T-helper 2 cell (primary cell): ENCODE measurements at places on chromosomes 16 and 17.

GRCh38 chr16:22293137-22294106 lies 3.8 kb upstream of the POLR3E start:
- DNase-seq: no peak

- no peak for DNase-seq
Measured at GRCh38 chr17:78571329-78571728, 5.9 kb downstream of the DNAH17 start.

- no peak for DNase-seq
Measured at GRCh38 chr17:17527534-17527933, 31.3 kb upstream of the RASD1 start.

DNA sequence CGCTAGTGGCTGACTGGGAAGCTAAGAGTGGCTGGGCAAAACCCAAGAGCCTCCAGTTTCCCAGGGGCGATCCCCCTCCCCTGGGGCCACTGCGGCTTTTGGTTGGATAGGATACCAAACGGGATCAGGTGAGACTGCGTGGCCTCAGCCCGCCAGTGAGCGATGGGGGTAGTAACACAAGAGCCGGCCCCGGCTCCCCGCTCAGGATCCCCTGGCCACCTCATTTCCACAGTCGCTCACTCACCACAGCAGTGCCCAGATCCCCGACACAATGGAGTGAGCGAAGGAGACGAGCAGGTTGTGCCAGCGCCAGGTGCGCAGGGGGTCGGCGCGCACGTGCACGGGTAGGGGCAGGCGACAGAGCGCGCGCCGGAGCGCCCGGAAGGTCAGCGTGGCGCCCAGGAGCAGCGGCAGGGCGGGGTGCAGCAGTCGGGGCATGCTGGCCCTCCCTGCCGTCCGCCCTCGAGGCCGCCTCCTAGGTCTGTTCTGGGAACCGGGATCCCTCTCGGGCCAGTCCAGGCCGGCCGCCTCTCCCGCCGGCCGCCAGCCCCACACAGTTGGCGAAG lies 290 bp downstream of the TLCD1 start:
- DNase-seq: peak; percentile 62

- no peak for DNase-seq
Measured at GRCh38 chr17:5047446-5047845, 12.2 kb upstream of the SLC52A1 start.

- DNase-seq: no peak
Measured at GRCh38 chr17:51891936-51892335, 266.6 kb downstream of the CA10 start.

GRCh38 chr16:4240624-4241023 lies 1.3 kb downstream of the SRL start:
- DNase-seq: no peak

DNA sequence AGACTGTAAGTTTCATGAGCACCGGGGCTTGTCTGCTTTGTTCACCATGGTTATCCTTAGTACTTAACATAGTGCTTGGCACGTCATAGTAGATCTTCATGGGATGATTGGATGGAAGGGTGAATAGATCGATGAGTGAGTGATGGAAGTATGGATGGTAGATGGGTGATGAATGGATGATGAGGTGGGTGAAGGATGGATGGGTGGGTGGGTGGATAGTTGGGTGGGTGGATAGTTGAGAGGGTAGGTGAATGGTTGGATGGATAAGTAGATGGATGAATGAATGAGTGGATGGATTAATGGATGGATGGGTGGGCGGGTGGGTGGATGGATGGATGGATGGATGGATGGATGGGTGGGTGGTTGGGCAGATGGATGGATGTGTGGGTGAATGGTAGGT lies 133.2 kb upstream of the PLCG2 start:
- no peak for DNase-seq

DNA sequence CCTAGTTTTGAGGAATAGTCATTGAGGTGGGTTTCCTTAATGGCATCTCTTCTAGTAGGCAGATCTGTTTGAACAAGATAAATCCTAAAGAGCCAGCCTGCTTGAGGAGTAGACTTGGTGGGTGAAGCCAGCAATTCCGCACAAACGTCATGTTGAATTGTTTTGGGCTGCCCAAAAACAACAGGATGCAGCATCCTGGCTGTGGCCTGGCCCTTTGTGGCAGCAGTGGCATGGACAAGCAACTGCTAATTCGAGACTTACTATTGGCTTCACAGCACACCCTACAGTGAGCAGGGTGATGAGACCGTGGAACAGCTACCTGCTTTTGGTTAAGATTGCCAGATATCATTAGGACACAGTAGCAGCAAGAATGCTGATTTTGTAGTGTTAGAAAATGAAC lies 9.3 kb upstream of the VPS4A start:
- no peak for DNase-seq

- DNase-seq: peak; percentile 24
Measured at GRCh38 chr16:87380881-87381280, 2.7 kb downstream of the FBXO31 start.

GRCh38 chr17:83115202-83115651 lies 35.8 kb downstream of the METRNL start:
- DNase-seq: no peak

GRCh38 chr17:80980397-80981061 lies 11.1 kb upstream of the CHMP6 start:
- DNase-seq: no peak

DNA sequence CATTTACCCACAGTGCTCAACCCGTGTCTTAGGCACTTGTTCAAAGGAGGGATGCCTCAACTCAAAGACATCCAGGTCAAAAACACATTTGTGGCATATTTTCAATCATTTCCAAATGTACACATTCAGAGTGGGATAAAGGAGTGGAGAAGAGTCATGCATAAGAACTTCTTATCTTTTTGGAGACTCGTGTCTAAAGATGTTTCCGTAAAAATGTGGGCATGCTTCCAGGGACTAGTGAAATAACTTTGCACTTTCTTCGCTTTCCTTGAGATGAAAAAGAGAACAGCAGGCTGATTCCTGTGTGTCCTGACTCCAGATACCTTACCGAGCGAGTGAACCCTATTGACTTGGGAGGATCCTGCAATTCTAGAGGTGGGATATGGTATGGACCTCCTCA lies 256.6 kb upstream of the KCNJ16 start:
- no peak for DNase-seq

- DNase-seq: no peak
Measured at GRCh38 chr17:22703786-22704441, 1011.6 kb downstream of the KCNJ18 start.

DNA sequence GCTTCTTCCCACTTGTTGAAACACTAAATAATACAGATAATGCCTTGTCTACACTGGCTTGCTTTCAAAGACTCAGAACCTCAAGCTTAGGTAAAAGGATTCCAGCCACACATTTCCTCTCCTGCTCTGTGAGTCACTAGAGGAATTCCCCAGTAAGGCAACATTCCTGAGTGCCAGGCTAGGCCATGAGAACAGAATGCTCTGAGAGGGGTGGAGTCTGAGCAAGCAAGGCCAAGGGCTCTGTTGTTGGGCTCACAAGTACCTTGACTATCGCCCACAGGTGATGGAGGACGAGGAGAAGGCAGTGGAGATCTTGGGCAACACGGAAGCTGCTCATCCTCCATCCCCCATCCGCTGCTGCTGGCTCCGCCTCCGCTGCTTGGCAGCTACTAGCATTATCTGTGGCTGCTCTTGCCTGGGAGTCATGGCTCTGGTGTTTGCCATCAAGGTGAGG lies 6.7 kb upstream of the PHKG2 start:
- DNase-seq: no peak

DNA sequence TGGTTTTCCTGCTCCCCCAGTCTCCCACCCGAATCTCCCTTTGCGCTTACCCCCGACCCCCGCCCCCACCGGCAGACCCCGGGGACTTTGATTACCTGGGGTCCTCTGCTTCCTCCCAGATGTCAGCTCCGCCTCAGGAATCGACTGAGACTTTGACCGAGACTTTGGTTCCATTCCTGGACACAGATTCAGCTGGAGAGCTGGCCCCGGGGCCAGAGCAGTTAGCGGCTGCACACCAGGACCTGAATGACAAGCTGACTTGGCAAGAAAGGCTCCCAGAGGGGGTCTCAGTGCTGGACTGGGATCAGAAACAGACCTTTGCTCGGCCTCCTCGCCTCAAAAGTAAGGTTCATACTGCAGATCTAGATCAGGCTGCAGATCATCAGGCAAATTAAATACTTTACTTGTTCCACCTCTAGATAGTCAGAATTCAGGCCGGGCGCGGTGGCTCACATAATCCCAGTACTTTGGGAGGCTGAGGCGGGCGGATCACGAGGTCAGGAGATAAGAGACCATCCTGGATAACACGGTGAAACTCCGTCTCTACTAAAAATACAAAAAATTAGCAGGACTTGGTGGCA lies 60.3 kb upstream of the FBXO47 start:
- DNase-seq: no peak

- DNase-seq: no peak
Measured at GRCh38 chr17:76137001-76137350, 4.1 kb downstream of the FOXJ1 start.

DNA sequence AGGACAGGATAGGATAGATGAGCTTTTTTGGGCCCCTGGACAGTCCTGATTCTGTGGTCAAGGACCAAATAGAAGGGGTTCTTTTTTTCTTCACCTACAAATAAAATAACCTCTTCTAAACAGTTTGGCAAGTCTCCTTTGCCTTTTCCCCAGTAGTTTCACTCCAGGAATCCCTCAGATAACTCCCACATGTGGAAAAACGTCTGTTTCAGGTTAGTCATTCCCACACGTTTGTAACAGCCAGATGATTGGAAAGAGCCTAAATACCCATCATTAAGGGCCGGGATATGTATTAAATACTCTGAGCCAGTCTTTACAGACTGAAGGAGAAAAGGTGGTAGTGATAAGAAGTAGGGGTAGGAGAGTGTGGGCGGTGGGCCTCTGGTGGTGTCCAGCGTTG lies 58.3 kb downstream of the PLD6 start:
- DNase-seq: no peak

- no peak for DNase-seq
Measured at GRCh38 chr17:8448310-8448709, 12.6 kb downstream of the NDEL1 start.
